ENCODE measurements at places on chromosomes 11 and 22. TPM values are rescaled to one million over a fixed set of nuclear protein-coding genes. Genes with fewer than 3 reads are reported as not detected.

GRCh38 chr22:34902335-34902734, 163.6 kb upstream of the ISX start:
- no peak for DNase-seq

DNA sequence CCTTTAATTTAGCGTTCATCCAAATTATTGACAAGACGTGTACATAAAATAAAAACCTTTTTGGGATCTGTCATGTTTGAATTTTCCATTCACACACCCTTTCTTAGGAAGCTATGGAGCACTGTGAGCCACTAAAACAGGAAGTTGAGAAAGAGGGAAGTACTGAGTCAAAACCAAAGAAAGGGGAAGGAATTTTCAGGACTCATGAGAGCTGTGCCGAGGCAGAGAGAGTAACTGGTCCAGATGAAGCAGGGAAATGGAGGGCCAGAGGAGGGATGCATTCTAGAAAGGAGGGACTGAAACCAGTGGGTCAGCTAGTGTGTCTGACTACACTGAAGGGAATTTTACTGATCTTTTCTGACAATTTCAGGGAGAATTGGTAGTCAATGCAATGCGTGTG, 24.9 kb downstream of the APLP2 start:
- DNase-seq, result no peak

- no peak for DNase-seq
These were observed 38.4 kb upstream of the TP53I11 start for GRCh38 chr11:44988981-44989635.

- no peak for DNase-seq
These were observed 27.8 kb upstream of the GRAMD4 start for GRCh38 chr22:46592390-46592872.

DNA sequence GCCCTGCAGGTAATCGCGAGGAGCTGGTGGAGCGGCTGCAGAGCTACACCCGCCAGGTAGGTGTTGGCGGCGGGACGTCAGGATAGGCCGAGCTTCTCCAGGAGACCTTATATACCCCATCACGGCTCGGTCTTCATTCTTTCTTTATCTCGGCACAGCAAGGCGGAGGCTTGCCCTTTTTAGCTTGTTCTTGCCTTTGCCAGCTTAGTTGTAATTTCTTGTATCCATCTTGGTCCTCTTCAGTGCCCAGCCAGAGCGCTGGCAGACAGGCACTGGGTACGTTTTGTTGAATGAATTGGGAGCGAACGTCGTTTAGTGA, 459 bp downstream of the SF3B2 start:
- DNase-seq, result no peak

- peak; percentile 21 for DNase-seq
These were observed 357.3 kb downstream of the CTTN start for GRCh38 chr11:70755410-70756158.

Gene PARVA
- total RNA-seq, result 58.8 TPM

Gene CD3G
- total RNA-seq, result not detected

Gene TMEM126B
- total RNA-seq, result 43.1 TPM

Gene BTG4
- not detected for total RNA-seq

All from uterus (tissue), 4 donors.